ENCODE measurements at places on chromosomes 7 and 10.

DNA sequence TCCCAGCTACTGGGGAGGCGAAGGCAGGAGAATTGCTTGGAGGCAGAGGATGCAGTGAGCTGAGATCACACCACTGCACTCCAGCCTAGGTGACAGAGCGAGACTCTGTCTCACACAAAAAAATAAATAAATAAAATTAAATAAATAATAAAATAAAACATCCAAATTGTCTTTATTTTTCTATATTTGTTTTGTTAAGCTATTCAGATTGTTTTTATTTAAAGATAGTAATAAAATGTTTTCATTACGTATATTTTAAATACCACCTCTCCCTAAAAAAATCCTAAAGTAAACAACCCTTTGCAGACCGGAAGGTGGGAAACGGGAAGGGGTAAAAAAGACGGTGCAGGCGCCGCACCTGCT lies 70.7 kb upstream of the TNRC18 start:
- no peak for DNase-seq

- no peak for DNase-seq
Measured at GRCh38 chr7:38632411-38632810, 1.2 kb upstream of the AMPH start.

- DNase-seq, result no peak
Measured at GRCh38 chr7:151540146-151540545, 20.5 kb upstream of the RHEB start.

DNA sequence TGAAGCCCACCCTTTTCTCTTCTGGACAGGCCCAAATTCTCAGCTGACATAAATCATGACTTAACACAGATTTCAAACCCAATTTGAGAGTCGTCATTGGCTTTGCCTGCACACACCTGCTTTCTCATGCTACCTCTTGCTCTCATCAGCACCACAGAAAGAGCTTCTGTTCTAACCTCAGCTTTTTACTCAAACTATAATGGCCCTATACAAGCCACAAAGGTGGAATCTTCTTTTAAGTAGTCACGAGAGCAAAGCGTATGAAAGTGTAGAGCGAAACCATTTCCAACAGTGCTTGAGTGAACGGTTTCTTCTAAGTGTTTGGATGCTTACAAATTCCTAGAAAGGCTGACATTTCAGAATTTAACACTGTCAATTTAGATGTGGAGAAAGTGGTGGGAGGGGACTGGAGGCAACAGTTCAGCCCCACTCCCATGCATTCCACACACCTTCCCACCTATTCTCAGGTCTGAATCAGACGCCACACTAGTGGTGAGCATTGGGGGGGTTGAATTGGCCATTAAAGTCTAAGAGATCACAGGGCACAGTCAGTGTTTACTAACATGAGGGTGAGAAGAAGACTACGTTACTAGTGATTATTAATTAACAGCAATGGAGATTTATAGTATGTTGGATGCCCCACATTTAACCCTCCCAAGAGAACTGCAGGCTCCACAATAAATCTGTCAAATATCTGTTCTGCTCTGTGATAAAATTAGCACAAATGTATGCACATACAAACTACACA lies 114.0 kb downstream of the PRKCQ start:
- no peak for DNase-seq

DNA sequence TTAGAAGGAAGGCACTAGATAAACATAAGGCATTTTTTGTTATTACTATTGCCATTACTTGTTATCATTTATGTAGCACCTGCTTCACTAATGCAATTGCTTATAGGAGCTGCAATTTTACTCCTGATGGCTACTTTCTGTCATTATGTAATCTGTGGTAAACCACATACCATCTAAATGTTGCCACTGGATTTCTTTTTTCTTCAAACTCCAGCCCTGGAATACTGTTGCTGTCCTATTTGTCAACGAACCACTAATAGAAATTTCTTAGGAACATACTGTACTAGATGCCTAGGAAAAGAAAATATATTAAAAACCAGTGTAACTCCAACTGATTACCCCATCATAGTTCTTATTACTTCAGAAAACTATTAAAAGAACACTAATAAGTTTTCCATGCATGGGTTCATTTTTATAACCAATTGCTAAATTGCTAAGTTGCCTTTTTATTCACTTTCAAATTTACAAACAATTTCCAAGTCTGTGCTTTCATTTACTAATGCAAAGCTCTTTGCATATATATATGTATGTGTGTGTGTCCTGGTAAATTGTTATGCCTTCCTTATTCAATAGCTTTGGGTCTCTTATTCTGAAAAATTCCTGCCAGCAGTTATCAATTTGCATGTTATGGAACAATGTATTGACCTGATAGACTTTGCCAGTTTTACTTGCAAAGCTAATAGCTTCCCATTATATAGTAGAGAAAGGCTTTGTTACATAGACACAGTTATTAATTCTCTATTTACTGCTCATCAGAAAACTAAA lies 287.4 kb downstream of the EXOC4 start:
- no peak for DNase-seq

DNA sequence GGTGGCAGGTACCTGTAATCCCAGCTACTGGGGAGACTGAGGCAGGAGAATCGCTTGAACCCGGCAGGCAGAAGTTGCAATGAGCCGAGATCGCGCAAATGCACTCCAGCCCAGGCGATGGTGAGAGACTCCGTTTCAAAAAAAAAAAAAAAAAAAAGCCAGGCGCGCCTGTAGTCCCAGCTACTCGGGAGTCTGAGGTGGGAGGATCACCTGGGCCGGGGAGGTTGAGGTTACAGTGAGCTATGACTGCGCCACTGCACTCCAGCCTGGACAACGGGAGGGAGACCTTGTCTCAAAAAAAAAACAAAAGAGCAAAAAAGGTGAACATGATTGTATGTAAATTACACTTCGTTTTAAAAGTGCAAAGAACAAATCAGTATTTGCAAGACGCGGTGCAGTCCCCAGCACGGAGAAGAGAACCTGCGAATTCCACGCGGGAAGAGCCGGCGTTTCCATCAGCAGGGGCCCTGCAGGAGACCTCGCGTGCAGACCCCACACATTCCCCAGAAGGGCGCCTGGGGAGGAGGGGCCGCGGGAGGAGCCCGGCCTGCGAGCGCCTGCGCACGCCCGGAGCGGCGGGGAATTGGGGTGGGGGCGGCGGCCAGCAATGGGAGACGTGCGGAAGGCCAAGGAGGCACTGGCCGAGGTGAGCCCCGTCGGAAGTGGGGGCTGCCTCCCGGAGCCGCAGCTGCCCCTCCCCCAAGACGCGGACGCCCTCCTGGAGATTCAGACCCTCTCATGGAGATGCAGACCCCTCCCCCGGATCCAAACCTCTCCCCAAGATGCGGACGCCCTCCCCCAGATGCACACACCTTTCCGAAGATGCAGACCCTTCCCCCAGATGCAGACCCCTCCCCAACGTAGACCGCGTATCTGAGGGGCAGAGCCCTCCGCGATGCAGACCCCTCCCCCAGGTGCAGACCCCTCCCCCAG lies 16.7 kb upstream of the SUN1 start:
- DNase-seq, result no peak

- no peak for DNase-seq
Measured at GRCh38 chr7:6162331-6162620, 110.1 kb downstream of the CYTH3 start.

DNA sequence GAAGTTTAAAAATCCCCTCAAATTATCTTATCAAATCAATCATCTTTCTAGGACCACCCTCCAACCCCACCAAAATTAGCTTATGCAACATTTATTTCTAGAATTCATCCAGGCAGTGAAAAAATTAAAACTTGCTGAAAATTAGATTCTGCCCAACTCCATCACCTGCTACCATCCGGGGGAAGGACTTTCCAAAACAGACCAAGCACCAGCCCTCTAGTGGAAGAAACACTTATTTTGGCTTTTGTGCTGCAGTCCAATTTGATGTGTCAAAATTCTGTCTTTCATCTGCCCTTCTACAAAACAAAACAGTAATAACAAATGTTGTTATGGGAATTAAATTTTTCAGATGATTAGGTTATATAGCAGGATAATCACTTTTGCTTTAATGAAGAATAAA lies 35.1 kb downstream of the GCC1 start:
- no peak for DNase-seq

GRCh38 chr10:78184851-78185692 lies 151.4 kb downstream of the RPS24 start:
- DNase-seq, result no peak

GRCh38 chr10:78405736-78406135 lies 372.1 kb downstream of the RPS24 start:
- DNase-seq, result no peak

Measured in stimulated activated CD8-positive, alpha-beta memory T cell treated with anti-CD3 and anti-CD28 coated beads, Interleukin-12 subunit alpha, Interleukin-12 subunit beta, amount 100 ng/mL, for 1 hour (primary cell).